Naive thymus-derived CD4-positive, alpha-beta T cell (primary cell): ENCODE measurements at places on chromosomes 6 and 20. TPM values are rescaled to one million over a fixed set of nuclear protein-coding genes. Genes with fewer than 3 reads are reported as not detected.

- peaks cover 9% of the 10 kb centered on the region for H3K36me3 ChIP-seq
- no peak for DNase-seq
- no peak overlapping the region for H3K4me3 ChIP-seq
- peaks cover 3% of the 10 kb centered on the region for H3K4me1 ChIP-seq
Measured at GRCh38 chr6:107030151-107030550, 2.2 kb downstream of the MTRES1 start.

DNA sequence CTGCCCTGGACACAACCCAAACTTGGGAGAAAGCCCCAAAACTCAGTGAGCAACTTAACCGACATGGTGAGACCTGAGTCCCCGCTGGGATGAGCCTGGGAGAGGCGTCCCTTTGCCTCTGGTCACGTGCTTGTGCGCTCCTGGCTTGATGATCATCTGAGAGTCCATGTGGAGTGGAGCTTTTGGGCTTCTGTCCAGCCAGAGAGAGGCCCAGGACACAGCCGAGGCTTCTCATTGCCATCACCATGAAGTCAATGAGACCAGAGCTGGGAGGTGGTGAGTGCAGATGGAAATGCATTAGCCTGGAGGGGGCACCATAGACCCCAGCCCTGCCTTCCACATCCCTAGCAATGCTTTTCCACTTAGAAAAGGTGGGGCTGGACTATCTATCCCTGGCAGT, 250.0 kb downstream of the SLC24A3 start:
- H3K4me1 ChIP-seq, result no peaks in the 10 kb centered on the region
- H3K27me3 ChIP-seq, result no peaks in the 10 kb centered on the region
- H3K27ac ChIP-seq, result no peak overlapping the region
- no peak for DNase-seq
- H3K36me3 ChIP-seq, result no peaks in the 10 kb centered on the region

VPS16 gene
- 59.2 TPM for total RNA-seq

VWA7 gene
- total RNA-seq, result 0.53 TPM

CENPQ gene
- 11.4 and 12.6 TPM in 2 replicates for total RNA-seq
